Heart right ventricle (tissue), 16 donors: ENCODE measurements at places on chromosomes 6 and 20.
A peak's percentile ranks its signal among the peaks of the same experiment; 100 is the strongest.

DNA sequence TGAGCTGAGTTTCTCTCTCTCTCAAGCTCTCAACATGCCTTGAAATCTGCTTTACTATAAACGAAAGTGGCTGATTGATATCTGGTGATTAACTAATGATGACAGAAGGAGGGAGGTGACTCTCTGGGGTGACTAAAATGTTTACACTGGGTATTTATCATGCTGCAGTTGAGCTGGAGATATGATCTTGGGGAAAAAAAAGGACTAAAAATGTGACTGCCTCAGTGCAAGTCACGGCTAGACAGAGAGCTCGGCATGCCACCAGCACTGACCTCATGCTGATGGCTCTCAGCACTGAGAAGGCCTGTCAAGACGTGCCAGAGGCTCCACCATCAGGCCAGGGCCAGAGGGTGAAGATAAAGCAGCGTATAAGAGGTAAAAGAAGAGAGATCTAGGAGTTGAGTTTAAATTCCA lies 103.1 kb upstream of the SPACA1 start:
- DNase-seq = peak; percentile 72

DNA sequence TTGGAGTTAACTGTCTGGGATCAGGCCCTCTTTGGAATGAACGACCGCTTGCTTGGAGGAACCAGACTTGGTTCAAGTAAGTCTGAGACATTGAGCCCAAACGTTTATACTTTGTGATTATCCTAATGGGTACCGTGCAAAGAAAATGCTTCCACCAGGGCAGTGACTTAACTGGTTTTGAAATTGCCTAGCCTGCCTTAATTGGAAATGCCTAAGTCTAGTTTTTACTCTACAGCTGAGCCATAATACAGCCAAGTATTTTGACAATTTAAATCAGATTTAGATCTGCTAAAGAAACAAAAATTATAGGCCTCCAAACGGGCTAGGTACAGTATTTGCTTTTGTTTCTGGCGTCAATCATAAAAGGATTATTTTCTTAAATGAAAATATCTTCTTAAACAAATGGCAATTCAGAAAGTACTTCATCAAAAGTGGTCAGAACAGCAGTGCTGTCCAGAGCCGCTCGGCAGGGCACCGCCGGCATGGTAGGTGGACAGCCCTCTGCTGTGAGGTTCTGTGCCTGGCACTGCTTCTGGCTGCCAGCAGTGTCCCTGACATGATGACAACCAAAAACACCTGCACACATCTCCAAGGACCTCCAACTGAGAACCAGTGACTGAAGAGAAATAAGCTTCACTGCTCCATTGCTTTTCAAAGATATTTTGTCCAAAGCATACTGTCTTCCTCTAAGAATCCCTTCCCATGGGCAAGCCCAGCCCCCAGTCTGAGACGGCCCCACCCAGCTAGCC lies 55.6 kb downstream of the EZR start:
- DNase-seq = no peak

GRCh38 chr20:10487142-10488136 lies 52.3 kb downstream of the SLX4IP start:
- DNase-seq = no peak

DNA sequence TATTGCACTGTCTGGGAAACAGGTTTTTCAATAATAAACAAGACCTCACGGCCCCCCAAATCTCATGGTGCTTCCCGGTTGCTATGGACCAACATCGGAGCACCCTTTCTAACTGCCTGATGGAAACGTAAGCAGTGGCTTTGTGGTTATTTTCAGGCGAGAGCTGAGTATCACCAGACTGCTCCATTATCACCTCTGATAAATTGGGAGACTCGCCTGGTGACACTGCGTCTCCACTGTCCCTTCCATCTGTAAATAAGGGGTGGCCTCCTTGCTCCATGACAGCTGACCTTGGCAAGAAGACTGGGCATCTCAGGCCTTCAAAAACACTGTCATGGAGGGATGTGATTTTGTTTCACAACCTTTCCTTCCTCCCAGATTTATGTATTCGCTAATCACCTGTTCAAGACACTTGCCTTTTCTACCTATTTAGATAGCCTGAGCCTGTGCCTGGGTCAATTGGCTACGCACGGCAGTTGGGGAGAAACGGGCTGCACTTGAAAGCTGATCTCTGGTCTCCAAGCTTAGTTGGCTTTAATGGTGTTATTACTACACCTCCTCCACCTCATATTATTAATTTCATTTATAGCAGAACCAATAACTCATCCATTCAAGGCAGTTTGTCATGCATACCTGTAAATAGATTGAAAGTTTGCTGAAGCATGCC lies 17.7 kb upstream of the CDH4 start:
- DNase-seq = no peak

GRCh38 chr6:39430871-39431523 lies 108.5 kb upstream of the KCNK16 start:
- peak; percentile 67 for DNase-seq

DNA sequence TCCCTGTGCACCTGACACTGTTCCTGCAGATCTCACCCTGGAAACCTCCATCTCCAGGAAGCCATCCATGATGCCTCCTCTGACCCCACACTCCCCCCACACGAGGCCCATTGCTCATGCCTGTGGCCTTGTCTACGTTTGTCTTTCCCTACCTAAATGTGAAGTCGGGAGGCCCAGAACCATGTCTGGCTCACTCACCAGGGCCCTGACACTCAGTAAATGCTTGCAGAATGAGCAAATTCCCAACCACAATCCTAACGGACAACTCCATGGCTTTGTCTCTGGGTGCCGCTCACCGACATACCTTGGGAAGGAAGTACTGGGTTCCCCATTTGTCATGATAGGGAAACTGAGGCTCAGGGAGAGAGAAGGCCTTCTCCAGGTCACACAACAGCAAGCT lies 7.3 kb downstream of the PEDS1 start:
- no peak for DNase-seq

DNA sequence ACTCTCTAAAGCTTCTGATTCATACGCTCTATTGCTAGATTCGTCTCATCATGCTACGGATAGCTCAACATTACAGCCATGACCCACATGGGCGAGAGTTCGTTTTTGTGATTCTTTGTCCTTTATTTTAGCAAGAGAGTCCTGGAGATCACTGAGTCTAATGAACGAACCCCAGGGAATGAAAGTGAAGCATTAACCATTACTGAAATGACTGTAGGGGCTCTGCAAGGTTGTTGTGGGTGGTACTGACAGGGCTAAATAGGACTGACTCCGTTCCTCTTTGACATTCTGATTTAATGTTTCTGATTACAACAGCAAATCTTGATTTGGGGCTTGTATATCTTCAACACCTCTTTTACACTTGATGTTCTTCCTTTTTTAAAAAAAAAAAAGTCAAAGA lies 13.7 kb upstream of the RTF2 start:
- DNase-seq = no peak

DNA sequence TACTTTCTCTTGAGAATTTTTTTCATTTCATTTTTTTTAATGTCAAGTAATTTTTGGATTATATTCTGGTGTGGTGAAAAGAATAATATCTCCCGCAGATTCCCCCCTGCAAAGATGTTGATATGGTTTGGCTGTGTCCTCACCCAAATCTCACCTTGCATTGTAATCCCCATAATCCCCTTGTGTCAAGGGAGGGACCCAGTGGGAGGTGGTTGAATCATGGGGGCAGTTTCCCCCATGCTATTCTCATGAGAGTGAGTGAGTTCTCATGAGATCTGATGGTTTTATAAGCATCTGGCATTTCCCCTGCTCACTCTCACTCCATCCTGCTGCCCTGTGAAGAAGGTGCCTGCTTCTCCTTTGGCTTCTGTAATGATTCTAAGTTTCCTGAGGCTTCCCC lies 58.7 kb upstream of the PMEPA1 start:
- no peak for DNase-seq

DNA sequence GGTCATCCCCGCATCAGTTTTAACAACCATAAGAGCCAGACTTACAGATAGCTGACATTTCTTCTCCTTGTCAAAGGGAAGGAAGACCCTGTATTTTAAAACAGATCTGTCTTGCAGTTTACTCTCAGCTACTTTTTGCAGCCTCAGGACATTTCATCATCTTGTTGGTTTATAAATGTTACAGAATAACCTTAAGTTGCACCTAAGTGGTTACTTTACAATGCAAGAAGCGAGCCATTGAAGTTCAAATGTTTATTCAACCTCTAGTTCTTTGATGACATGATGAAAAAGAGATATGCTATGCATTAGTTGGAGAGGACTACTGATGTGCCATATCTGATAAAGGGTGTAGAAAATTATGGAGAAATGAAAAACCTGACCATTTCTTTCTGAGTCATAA lies 187.9 kb upstream of the COL21A1 start:
- no peak for DNase-seq

DNA sequence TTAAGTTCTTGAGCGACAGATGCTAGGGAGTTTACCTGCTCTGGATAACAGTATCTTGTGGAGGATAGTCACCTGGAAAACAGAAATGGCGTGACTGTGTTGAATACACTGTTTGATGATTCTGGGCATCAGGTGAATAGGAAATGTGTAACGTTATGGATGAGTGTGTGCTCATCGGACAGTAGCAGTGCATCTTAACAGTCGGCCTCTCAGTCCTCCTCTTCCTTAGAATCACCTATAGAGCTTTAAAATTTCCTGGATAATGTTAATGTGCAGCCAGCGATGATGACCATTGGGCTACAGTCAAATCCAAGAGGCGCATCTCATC lies 217.7 kb downstream of the OR2B2 start:
- no peak for DNase-seq

- no peak for DNase-seq
These were observed 876.1 kb upstream of the ADGRB3 start for GRCh38 chr6:67759001-67759400.

DNA sequence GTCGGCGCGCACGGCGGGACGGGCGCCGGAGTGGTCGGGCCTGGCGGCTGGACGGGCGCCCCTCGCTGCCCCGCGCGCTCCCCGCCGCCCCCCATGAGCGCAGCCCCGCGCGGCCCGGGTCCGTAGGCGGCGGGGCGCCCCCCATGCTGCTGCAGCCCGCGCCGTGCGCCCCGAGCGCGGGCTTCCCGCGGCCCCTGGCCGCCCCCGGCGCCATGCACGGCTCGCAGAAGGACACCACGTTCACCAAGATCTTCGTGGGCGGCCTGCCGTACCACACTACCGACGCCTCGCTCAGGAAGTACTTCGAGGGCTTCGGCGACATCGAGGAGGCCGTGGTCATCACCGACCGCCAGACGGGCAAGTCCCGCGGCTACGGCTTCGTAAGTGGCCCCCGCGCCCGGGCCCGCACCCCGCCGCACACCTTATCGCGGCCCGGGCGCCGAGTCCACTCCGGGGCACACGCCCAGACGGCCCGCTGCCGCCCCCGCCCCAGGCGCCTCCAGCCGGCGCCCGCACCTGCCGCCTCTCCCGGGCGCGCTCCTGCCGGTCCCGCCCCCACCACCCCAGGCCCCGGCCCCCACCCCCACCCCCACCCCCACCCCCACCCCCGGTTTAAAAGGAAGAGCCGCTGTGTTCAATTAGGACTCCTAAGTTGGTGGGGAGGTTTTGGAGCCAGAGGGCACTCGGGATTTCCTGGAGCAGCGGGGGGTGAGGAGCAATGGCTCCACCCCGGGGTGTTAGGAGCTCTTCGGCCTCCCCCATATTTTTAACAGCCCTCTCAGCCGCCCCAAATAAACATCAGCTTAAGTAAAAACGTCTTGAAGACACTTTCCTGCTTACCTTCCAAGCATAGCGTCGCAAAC lies 474 bp downstream of the RBM38 start:
- no peak for DNase-seq

GRCh38 chr20:60420676-60421229 lies 462.5 kb downstream of the CDH26 start:
- DNase-seq = no peak
